ENCODE measurements at places on chromosomes 2 and 18.

DNA sequence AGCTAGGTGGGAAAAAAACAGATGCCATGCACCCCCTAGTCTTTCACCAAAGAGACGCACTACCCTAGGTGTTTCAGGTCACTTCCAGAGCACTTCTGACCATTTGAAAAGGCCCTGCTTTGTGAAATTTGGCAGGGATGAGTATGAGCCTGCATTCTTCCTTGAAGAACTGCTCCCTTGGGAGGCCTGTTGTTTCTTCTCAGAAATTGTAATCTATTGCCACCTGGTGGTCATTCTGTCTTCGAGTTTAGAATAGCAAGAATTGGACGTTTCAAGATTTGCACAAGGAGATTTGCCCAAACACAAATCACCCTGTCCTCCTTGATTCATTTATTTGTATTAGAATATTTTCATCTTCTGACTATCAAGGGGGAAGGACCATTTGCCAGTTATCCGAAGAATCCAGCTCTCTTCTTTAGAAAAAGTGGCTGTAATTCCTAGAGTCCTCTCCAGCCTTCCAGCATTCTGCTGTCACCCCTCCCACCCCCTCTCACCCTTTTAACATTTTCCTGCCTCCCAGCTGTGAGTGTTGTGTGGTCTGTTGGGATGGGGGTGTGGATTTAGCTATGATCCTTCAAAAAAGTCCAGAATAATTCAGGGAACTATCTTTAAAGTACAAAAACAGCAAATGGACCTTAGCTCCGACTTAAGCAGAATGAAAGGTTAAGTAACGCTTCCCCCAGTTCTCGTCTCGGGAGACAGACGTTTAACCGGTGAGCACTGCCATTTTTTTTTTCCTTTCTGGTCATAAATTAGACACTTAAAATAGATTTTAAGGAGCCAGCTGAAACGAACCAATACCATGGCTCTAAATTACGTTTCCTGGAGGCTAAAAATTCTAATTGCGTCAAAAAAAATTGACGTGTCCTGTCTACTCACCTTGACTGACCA lies 3.7 kb upstream of the GAD1 start:
- peak; percentile 87 for DNase-seq

- no peak for DNase-seq
These were observed 93.3 kb downstream of the RNF144A start for GRCh38 chr2:7010391-7011054.

- no peak for DNase-seq
These were observed 160.7 kb upstream of the SALL3 start for GRCh38 chr18:78818961-78819360.

- no peak for DNase-seq
These were observed 189.8 kb upstream of the TCF4 start for GRCh38 chr18:55777666-55778304.

DNA sequence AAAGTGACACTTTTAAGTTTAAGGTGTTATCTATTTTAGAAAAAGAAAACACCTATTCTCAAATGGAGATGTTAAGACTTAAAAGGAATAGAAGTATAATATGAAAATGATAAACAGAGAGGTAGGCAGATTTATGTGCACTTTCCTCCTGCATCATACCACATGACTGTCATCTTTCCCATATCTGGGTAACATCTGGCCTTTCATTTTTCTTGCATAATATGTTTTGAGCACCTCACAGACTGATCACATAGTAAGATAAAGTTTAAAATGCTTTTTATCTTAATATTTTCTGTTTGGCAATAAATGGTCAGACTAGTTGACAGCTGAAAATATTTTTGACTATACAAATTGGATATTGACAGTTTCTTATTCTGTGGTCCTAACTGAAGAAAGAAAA lies 1852.1 kb upstream of the PIK3C3 start:
- DNase-seq, result no peak
